ENCODE measurements at places on chromosomes 2 and 18.

DNA sequence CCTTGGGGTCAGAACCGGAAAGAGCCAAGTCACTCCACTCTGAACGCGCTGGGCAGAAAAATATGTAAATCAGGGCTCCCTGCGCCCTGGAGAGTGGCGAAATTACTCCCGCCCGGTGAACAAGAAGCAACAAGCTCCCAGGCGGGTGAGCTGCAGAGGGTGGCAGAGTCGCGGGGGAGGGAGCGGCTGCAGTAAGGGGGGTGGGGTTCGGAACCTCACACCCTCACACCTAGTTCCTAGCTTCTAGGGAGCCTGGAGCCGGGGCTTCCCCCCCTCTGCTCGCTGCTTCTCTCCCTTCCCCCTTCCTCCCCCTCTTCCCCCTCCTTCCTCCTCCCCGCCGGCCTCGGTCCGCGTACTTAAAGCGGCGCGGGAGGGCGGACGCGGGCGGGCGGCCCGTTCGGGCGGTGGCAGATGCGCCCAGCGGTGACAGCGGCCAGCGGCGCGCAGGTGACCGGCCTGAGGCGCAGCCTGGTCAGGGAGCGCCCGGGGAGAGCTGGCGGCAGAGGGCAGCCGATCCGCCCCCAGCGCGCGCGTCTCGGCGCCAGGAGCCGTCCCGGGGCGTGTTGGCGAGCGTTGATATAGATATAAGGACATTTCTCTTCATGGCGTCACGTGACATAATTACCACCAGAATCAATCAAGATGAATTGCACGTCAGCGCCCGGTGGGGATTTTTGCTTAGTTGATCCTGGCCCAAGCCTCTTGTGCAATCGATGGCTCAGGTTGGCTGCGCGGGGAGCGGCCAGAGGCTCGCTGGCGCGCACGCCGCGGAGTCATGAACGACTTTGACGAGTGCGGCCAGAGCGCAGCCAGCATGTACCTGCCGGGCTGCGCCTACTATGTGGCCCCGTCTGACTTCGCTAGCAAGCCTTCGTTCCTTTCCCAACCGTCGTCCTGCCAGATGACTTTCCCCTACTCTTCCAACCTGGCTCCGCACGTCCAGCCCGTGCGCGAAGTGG, at the start of gene HOXD11:
Gene HOXD11 (plus strand): TSS at position 700 of the 959 bp plus-strand sequence. CDS start 76 bp downstream, at position 776.
- DNase-seq = no peak

DNA sequence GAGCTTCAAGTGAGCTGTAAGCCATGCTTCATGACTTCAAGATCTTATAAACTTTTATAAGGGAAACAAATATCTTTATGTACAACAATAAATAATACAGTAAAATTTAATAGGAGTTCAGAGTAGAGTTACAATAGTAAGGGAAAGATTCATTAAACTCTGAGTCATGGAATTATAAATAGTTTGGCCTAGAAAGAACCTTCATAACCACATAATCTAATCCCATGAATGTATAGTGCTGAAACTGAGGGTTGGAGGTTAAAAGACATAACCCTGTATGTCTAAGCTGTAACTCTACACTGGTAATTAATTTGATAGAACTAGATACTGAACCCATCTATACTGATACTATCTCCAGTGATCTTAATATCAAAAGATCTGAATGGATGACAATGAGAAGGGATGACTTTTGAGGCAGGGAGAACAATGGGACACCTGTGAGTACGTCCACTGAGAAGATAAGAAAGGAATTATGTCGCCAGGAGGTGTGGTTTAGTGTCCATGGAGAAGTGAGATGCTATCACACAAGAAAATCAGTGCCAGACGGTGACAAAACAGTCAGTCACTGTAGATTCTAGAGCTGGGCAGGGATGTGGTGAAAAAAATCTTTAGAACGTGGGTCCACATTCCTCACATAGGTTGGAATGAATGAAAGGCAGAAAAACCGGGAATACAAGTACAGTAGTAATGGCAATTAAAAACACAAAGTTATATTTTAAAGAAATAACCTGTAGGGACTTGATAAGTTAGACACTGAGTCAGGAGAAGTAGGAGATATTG, 1.1 kb downstream of the IL1F10 start:
- DNase-seq = no peak

DNA sequence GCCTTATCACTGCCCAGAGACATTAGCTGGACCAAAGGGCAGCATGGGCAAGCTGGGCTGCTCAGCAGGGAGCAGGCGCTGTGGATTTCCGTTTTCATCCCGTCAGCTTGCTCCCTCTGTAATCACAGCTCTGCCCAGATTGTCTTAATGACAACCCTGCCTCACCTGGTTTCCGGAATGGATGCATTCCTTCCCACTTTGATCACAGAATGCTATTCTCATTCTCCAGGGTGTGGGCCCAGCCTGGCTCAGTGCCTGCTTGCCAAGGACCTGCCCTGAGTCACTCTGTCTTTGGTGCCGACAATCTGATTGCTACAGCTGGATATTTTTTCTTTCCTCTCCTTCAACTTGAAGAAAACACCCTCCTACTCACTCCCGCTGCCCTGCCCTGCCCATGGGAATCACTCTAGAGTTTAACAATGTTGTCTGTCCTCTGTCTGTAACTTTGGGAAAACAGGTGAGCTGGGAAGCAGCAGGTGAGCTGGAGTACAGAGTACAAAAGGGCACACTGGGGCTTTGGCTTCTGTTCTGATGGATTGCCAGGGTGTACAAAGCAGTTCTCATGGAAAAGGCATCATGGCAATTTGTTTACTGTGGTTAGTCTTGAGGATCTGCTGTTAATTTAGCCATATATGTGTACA, 27.2 kb upstream of the FAM136A start:
- no peak for DNase-seq

GRCh38 chr2:9260464-9260918, 53.9 kb downstream of the ASAP2 start:
- DNase-seq = no peak

DNA sequence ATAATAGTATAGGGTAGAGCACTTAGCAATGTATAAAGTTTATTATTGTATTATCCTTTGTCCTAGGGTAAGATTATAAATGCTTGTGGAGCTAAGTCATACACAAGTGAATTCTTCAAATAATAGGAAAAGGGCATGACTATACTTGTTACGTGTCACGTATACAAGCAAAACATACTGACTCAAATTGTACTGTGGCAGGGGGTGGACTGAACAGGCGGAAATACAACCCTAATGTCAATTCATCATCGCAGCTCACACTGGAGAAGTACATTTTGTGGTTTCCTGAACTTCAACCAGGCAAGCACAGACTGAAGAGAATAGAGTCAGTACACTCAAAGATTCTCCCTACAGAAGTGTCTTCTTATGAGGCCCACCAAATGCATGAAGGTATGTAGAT, 201.0 kb downstream of the MBD2 start:
- no peak for DNase-seq

- no peak for DNase-seq
These were observed 99.0 kb upstream of the SNTG2 start for GRCh38 chr2:851680-852079.

DNA sequence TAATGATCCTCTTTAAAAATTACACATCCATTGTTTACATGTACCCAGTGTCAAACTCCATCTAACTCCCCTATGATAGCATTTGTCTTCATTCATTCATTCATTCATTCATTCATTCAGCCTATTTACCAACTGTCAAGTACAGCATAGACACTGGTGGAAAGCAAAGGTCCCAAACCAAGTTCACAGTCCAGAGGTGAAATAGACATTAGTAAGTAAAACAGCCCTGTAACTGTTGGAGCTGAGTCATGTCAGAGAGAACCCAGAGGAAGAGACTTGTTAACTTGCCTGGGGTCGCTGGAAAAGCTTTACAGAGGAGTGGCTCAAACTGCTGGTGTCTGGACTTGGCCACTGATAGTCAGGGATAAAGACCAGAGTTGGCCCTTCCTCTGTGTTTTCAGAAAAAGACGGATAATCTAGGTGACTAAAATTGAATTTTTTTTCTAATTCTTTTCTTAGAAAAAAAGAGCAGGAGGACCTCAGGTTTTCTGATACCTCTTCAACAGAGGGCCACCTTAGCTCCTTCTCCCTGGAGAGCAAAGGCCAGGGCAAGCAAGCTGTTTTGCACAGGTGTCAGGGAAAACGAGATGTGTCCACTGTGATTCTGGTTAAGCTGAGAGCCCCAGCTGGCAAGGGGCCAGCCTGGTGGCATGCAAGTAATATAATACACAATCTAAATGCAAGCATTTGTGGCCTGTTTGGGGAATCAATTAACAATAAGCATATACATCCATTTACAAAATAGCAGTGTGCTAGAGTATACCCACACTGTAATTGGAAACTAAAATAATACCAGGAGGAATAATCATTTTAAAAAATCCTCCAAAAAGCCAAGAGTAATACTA, 96.7 kb upstream of the SLC14A2 start:
- no peak for DNase-seq

GRCh38 chr2:238695538-238695937, 152.3 kb upstream of the TWIST2 start:
- DNase-seq = no peak

Measured in spleen (tissue), 13 donors.